ENCODE measurements at places on chromosomes 12 and 14.

DNA sequence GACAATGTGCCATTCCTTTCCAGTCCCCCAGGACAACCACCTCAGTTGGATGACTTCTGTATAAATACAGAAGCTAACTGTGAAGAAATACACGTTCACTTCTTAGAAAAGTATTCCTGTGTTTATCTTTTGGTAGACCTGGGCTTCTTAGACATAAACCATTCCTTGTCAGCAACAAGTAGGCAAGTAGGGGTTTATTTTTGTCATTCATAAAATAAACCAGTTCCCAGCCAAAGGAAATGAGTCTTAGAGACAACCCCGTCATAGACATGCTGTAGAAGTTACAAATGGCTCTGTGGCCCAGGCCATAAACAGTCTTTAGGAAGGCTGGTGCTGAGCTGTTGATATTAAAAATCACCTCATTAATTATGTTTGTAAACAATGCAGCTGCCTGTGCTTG, 243.2 kb downstream of the SPTSSA start:
- no peak for DNase-seq

DNA sequence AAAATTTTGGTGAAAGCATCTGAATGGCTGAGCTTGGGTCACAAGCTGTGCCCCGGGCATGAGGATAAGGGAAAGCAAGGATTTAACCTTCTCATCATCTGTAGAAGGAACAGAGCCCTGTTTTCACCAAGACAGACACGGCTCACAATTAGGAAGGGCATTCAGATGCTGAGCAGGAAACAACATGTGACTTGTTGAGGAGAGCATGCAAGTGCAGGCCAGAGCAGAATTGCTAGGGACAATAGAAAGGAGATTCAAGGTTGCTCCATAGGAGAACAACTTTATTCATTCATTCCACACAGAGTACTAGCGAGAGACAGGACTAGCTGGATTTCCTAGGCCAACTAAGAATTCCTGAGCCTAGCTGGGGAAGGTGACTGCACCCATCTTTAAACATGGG, 14.6 kb upstream of the RILPL1 start:
- DNase-seq, result no peak

- DNase-seq, result no peak
Measured at GRCh38 chr14:96189281-96189711, 15.3 kb upstream of the BDKRB2 start.

- no peak for DNase-seq
Measured at GRCh38 chr12:11749943-11750690, 100.6 kb downstream of the ETV6 start.

DNA sequence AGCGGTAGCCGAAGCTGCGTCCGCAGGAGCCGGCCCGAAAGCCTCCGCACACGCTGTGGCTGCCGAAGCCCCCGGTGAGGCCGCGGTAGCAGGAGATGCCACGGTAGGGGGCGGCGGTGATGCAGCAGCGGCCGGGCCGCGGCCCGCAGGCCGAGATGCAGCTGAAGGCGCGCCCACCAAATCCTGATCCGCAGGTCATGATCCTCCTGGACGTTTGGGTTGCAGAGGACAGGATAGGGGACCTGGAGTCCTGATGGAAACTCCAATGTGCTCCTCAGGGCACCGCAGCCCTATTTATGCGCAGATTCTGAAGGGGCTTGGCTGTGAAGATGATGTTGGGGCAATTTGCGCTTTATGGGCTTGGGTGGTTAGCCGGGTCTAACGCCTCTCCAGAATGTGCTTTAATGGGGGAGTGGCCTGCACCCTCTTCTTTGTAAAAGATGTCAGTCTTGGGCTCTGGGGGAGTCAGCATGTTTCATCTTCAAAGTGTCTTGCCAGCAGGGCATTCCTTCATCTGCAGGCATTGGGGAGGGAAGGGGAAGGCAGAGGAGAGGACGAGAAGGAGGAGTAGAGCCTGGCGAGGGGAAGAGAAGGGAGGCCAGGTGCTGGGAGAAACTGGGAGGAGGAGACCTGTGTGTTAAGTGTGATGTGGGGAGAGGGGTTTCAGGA, at the start of gene KRT81:
Gene KRT81 (minus strand): TSS at position 268 of the 669 bp plus-strand sequence. CDS start 69 bp downstream, at position 199.
- no peak for DNase-seq

- DNase-seq, result no peak
Measured at GRCh38 chr14:77892381-77892871, 92.5 kb downstream of the ADCK1 start.

GRCh38 chr14:87108726-87109125, 884.3 kb downstream of the GALC start:
- DNase-seq, result no peak

DNA sequence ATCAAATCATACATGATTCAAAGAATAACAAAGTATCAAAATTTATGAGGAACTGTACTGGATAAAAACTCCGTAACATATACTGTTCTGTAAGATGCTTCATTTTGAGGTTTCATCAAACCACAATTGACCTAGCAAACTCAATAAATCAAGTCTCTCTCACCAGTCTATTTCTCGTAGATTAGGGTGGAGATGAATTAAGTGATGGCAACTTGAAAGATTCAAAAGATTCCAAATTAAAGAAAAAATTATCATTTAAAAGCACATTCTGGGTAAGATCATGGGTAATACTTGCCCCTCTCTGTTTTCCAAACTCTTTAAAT, 74.4 kb downstream of the PAPLN start:
- no peak for DNase-seq

DNA sequence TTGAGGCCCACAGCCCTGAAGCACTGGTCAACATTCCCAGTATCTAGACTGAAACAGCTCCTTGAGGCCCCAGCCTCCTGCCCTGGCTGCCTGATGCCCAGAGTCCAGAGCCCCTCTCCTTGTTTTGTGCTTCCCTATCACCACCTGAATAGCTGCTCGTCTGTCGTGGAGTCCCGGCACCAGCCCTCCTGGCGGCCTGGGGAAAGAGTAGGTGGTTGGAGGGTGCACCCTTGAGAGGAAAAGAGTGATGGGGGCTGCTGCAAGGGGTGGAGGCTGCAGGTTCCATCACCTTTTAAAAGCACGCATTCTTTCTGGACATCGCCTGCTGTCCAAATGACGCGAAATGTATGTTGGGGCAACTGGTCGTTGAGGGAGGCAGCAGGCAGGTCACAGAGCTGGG, 3.2 kb downstream of the RABGGTA start:
- no peak for DNase-seq

GRCh38 chr14:70654632-70655031, 12.9 kb downstream of the TTC9 start:
- DNase-seq, result peak; percentile 22

- DNase-seq, result no peak
Measured at GRCh38 chr12:132124766-132125425, 19.2 kb downstream of the DDX51 start.

DNA sequence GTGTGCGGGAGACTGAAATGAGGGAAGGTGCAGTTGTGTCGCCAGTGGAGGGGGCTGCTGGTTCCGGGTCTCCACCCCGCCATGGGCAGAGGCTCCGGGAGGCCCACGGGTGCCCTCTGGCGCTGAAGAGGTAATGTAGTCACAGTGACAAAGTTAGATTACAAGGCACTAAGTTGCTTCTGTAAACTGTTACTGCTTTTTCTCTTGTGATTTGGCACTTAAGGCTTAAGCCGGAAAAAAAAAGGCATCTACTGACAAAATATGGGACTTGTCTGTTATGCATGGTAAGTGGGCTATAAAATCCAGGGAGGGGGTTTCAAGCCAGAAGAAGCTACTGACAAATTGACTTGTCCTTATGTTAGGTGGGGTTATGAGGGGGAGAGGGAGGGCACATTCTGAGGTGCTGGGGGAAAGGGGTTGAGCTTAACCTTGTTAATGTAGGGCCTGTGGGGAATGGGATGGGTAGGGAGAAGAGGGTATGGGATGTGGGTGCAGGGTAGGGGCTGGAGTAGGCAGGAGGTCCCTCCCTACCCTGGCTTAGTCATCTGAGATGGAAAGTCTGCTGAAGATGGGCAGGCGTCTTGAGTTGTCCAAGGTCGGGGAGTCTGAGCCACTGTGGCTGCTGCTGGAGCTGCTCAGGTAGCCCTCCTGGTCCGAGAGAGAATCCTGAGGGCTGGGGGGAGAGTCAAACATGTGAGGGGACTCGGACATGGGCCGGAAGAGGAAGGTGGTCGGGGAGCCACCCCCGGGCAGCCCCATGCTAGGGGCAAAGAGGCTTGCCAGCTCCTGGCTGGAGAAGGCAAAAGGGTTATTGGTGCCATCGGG, 3.7 kb downstream of the ZFP36L1 start:
- peak; percentile 85 for DNase-seq

DNA sequence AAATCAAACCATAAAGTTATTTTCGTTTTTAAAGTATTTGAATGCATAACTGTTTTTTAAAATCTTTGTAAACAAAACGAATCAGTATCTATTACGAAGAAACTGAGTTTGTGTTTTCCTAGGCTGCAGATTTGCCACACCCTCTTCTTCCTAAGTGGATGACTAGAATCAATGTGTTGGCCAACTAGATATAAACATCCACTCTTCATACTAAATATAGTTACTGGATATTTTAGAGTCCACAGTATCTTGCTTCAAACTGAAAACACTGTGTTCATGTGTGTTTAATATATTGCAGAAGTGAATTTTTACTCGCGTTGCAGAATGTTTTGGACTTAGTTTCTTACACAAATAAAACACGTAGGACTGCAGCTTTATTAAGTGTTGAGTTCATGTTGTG, 63.2 kb downstream of the KLHL28 start:
- no peak for DNase-seq

- DNase-seq, result no peak
Measured at GRCh38 chr12:116896411-116896924, 14.3 kb upstream of the FBXW8 start.

- DNase-seq, result peak; percentile 49
Measured at GRCh38 chr14:67674139-67674479, 323 bp downstream of the VTI1B start.

DNA sequence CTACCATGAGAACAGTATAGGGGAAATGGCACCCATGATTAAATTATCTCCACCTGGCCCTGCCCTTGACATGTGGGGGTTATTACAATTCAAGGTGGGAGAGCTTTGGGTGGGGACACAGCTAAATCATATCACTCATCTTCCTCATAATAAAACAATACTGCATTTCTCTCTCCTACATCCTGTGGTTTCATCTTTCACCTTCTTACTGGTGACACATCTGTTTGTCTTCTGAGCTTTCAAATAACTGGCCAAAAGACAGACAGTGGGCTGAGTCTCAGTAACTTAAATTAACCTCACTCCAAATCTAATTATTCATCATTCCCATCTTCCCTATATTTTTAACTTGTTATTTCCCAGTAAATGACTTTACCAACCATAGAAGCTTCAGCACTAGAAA, 729.7 kb upstream of the USP15 start:
- no peak for DNase-seq

- no peak for DNase-seq
Measured at GRCh38 chr14:32472512-32473463, 143.7 kb downstream of the AKAP6 start.

DNA sequence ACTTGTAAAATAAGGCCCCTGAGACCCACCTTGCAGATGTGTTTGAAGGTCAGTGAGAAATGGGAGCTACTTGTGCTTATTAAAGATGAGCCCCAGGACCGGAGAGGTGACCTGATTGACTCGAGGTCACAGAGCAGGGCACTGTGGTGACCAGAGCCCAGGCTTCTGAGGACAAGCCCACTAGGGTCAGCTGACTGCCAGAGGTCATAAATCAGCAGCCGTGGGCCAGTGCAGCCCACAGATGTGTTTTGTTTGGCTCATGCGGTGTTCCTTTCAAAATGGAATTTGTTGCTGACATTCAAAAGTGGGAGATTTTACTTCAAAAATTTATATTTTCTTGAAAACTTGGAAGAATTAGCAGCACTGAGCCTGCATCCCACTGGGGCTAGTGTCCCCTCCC, 24.5 kb downstream of the JDP2 start:
- no peak for DNase-seq

- DNase-seq, result no peak
Measured at GRCh38 chr14:89947344-89947743, 7.2 kb downstream of the EFCAB11 start.

- no peak for DNase-seq
Measured at GRCh38 chr12:103181366-103182152, 224.1 kb downstream of the ASCL1 start.

- DNase-seq, result no peak
Measured at GRCh38 chr14:81157431-81157830, 63.3 kb downstream of the GTF2A1 start.

DNA sequence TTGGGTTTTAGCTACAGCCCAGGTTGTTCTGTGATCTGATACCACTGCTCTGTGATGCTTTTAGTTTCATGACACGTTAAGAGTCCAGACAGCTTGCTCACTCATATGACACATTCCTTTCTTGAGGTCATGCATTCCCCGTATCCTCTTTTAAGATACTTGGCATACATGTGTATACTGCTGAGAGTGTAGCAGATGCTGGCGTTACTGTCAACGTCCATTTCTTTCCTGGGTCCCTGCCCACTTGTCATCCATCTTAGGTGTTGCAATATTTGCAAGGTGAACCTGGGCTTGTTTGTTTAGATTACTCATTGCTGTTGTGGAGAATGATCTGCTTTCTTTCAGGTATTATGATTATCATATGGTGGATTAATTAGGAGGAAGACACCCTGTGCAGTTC, 9.1 kb upstream of the EMP1 start:
- no peak for DNase-seq

DNA sequence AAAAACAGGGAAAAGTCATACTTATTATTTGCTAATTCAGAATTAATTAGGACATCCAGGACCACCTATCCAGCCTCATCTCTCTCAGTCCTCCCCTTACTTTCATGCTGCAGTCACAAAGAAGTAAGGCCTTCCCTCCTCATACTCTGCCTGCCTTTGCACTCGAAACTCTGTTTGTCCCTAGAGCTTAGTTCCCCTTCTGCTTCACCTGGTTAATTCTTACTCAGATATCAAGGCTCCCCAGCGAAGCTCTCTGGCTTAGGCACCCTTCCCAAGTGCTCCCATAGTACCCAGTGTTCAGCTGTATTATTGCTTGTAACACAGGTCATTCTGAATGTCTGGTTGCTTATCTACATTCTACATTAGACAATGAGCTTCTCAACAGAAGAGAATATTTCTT, 81.3 kb downstream of the ERGIC2 start:
- DNase-seq, result no peak

DNA sequence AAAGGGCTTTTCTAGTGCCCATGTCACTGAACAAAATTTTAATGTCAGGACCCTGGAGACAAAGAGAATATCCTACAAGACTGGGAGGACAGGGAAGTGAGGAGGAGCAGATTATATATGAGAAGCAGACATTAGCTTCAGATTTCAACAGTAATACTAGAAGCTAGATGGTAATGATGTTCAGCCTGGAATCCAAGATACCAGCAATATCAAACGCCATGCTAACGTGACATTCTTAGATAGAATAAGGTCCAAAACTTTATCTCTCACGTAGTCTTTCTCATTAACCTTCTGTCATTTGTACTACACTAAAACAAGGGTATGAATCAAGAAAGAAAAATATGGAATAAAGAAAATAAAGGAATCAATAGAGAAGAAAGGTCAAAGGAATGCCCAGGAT, 18.7 kb downstream of the SOS2 start:
- DNase-seq, result no peak

DNA sequence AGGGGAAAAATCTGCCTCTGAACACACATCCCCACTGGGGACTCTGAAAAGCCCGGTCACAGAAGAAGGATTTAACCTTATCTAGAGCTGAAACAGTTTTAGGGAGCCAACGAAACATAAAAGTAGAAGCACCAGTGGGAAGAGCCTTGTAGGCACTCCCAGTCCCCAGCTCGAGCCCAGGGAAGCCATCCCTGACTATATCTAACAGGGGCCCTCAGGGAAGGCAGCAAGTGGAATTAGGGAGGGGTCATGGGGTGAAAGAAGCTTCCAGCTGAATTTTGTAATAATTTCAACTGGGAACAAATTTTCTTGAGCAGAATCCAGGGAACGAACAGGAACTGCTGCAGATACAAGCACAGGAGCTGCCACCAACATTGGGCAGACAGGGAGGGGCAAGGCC, 127.8 kb downstream of the BMP4 start:
- DNase-seq, result no peak

Measured in stimulated activated CD4-positive, alpha-beta T cell treated with anti-CD3 and anti-CD28 coated beads, Interleukin-1b, Interleukin-23, amount 100 ng/mL, for 48 hours (primary cell).